Stimulated activated CD8-positive, alpha-beta memory T cell treated with anti-CD3 and anti-CD28 coated beads, Interleukin-15, amount 100 ng/mL, for 24 hours (primary cell): ENCODE measurements at places on chromosomes 6 and 20.

DNA sequence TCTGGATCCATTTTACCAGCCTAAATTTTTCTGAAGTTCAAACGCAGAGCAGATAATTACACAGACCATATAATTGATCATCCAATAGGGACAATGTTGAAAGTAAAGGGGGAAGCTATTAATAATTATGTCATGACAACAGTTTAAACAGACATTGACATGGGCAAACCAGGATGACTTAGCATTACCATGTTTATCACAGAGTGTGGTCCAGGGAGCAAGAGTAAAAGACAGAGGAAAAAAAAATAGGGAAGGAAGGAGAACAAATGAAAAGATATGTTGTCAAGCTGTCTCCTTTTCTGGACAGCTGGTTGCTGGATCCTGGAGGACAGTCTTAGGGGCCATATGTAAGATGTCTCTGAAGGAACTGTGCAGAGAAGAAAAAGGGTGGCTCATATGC lies 69.4 kb upstream of the FBXL4 start:
- no peak for DNase-seq

DNA sequence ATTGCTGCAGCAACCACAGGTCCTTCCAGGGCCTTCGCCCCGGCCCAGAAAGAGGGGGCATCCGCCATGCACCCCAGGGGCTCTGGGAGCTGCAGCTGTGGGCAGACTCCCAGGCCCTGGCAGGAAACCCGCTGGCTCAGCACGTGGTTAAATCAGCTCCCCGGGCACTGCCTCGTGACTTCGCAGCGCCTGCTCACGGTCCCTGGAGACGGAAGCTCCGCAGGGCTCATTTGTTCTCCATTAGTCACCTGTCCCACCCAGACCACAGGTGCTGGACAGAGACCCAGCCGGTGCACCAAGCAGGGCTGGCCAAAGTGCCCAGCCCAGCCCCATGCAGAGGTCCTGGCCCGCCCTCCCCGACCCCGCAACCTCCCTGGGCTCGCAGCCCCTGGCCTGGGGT lies 14.7 kb downstream of the KCNQ2 start:
- no peak for DNase-seq

DNA sequence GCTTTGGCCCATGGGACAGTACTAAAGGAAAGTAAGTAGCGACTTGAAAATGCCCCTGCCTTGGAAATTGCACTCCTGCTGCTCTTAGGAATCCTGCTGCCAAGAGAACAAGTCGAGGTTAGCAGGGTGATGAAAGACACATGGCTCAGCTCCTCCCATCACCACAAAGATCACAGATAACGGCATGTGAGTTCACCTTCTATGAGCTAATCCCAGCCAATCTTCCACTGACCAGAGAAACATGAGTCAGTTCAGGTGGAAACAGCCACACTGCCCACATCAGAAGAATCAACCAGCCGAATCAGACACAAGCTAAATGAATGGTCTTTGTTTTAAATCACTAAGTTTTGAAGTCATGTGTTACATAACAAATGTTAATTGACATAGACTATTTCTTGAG lies 106.3 kb downstream of the PRKN start:
- no peak for DNase-seq

GRCh38 chr6:7809346-7809745 lies 83.4 kb downstream of the BMP6 start:
- no peak for DNase-seq

DNA sequence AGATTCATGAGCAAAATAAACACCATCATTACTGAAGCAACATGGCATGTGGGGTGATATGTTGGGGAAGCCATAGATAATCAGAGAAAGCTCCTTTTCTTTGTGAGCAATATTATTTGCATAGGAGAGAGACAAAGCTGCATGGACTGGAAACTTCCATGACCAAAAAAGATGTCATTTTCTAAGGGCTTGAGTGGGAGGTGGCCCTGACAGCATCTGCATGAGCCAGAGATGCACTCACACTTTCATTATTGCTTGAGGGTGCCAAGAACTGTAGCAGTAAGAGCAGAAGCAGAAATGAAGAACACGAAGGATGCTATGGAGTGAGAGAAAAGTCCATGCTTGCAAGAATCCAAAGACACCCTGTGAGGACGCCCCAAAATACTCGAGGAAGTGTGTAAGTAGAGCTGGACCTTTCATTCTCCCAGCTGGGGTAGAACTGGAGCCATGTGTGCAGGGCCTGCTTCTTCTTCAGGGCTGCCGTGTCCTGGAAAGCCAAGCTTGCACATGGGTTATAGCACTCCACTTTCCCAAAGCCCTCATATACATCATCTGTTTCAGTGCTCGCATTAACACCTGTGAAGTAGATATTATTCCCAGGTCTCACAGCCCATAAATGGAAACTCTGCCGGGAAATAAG lies 851.2 kb downstream of the DHX35 start:
- DNase-seq = no peak

DNA sequence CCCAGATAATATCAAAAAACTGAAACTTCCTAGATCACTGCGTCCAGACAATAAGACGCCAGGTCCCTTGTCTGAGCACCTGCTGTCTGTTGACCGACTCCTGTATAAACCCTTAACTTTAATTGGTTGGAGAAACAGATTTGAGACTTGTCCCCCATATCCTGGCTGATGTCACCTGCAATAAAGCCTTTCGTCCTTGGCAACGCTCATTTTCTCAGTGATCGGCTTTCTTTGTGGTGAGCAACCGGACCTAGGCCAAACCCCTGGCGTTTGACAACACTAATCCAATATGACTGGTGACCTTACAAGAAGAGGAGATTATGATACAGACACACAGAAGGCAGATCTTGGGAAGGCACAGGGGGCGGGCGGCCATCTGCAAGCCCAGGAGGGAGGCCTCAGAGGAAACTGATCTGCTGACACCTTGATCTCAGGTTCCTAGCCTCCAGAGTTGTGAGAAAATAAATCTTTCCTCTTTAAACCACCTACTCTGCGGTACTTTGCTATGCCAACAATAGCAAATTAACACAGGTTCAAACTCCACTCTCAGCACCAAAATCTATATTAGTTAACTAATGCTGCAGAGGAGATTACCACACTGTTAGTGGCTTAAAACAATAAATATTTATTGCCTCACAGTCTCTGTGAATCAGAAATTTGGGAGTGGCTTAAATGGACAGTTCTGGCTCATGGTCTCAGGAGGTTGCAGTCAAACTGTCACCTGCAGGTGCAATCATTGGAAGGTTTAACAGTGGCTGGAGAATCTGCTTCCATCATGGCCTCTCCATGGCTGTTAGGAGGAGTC lies 178.7 kb downstream of the OTOR start:
- no peak for DNase-seq
